ENCODE measurements at places on chromosomes 4 and X.

GRCh38 chrX:144275367-144275766 lies 391.5 kb downstream of the UBE2NL start:
- DNase-seq, result no peak

DNA sequence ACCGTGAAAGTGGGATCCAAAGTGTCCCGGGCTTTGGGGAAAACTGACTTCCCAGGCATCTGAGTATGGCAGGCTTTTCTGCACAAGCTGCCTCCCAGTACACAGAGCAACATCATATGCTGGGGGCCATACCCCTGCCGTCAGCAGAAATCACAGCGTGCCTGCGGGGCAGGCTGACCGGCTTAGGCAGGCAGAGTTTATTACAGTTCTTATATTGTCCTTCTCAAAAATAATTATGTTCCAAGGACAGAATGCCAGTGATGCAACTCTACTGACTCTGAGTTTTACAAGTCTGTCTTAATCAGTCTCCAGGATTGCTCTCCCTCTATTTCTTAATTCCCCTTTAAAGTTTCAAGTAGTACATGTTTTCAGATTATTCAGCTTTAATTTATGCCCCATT lies 37.0 kb downstream of the IL21 start:
- DNase-seq, result no peak

- DNase-seq, result no peak
Observed at GRCh38 chrX:47239898-47240545, 7.2 kb downstream of the USP11 start.

DNA sequence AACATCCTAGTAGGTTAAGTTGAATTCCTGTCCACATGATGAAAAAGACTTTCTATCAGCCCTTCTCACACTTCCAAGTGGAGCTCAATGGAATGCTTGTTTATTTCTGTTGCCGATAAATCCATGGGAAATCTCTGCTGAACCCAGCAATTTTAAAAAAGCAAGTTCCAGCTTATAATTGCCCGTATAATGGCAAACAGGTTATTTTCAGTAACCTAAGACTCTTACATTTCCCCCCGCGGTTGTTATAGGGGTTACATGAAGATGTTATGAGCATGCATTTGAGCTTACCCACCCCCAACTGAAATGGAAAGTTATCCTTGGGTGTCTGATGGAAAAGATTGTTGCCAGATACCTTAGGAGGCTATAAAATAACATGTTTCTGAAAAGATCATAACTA lies 136.2 kb downstream of the PALLD start:
- no peak for DNase-seq

DNA sequence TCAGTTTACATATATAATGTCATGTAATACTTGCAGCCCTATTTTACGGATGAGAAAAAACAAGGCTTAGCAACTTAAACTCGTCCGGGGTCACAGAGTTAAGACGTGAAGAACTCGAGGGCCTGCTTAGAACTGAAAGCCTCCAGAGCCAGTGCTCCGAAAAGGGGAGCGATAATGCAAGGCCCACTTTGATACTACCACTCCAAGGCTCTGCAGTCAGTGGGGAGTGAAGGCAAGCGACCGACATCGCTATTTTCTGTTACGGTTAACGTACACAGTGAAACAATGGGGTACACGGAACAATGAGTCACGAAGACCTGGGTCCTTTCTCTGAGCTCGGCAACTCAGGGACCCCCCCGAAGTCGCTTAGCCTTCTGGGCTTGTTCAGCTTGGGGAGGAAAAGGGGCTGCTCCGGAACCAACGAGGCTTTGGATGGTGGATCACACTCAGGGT lies 965 bp downstream of the PPA2 start:
- DNase-seq, result no peak

DNA sequence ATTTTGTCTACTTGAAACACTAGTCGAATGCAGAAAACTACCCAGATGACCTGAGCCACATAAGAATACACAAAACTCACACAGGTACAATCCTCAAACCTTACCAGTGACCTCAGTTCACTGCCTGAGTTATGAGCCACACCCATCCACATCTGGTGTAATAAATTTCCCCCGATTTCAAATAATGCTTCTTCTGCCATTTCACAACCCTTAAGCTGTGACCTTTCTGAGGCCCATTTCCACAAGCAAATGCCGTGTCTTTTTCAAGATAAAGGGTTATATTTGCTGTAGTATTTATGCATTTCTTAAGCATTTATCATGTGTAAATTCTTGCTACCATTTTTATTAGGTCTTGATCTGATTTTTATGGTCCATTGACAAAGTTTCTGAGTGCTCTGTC lies 1.8 kb upstream of the ARHGEF38 start:
- DNase-seq, result no peak

DNA sequence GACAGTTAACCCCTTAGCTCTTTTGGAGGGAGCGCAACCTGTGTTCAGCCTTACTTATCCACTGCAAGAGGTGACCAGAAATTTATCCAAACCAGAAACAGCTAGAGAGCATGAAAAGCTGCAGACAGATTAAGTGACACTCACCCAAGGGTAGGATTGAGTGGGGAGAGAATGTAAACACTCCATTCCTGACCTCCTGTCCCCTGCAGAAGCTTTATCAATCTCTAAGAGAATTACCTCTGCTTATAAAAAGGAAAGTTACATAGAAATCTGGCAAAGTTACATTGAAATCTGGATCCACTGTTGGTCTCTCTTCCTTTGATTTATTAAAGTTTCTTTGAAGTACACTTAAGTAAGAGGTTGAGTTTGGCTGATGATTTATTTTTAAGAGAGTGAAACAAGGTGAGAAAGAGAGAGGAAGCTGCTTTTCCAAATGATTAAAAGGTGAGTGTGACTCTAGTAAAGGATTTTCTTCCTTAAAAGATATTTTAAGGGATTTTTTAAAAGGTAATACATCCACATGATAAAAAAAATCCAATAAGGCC lies 112.3 kb downstream of the ANAPC4 start:
- no peak for DNase-seq

- DNase-seq, result no peak
Observed at GRCh38 chrX:37752936-37753335, 26.9 kb upstream of the CYBB start.

- no peak for DNase-seq
Observed at GRCh38 chrX:76555816-76556215, 128.3 kb downstream of the MAGEE1 start.

Measured in adrenal gland (tissue), 19 donors.